Activated CD8-positive, alpha-beta memory T cell treated with anti-CD3 and anti-CD28 coated beads for 4 hours (primary cell): ENCODE measurements at places on chromosomes 4 and X.

DNA sequence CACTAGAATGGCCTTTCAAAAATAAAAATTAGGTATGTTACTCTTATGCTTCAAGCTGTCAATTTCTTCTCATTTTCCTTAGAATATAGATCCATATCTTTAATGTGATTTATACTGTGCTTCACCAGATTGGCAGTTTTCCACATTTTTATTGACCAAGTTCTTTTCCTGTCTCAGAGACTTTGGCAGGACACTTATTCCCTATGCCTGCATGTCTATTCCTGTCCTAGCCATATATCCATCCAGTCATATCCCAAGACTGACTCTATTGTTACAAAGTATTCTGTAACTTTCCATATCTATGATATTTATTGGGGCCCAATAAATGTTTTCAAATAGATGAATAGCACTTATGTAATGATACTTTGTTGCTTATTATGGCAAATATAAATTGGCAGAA lies 450.7 kb downstream of the GASK1B start:
- DNase-seq = no peak

DNA sequence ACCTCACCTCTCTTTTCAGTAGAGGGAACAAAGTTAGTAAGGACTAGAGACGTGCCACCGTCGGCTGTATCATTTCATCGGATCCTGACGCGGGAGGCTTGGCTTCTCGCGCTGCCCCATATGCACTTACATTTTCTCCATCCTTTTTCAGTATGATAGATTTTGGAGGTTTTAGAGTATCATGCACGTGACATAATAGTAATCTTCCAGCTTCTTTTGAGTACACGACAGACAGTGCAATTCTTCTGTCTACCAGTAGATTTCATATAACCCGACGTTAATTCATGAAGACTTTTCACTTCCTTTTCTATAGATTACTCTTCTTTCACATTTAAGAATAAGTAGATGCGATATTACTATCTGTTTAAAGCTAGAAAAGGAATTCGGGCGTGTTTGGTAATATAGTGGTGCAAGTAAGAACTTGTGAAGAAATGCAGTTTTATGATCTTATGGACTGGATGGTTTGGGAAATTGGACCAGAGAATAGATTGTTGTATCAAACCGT lies 1.0 kb downstream of the CDS1 start:
- no peak for DNase-seq

GRCh38 chr4:170591076-170591475 lies 501.3 kb upstream of the AADAT start:
- DNase-seq = no peak

DNA sequence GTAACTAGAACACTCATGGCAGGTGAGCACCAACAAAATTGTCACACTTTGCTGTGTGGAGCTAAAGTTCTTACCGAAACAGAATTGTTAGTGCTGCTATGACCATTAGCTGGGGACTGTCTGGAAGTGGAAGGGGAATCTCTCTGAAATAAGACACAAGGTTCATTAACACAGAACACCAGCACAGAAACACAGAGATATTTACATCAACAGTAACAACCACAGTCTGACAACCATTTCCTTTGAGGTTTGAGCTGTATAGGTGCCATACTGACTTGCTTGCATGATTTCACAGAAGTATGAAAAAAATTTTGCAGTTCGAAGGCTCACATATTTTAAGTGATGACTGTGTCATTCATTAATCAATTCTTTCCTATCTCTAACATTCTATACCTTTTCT lies 109.8 kb downstream of the NYX start:
- DNase-seq = no peak

- DNase-seq = no peak
These were observed 814 bp downstream of the SPON2 start for GRCh38 chr4:1171311-1172227.

DNA sequence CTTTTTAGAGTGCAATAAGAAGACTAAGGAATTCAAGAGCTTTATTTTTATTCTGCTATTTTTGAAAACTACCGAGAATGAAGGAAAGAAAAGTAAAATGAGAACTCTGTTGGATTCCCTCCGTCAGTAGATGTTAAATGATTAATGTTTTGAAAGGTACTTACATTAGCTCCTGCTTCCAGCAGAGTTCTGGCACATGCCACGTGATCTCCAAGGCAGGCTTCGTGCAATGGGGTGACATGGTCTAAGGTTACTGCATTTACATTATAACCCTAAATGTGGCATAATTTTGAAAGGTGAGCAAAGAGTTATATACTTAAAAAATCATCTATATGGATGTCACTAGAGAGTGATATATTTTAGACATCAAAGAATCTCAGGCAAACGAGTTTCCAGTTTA lies 26.8 kb upstream of the SPATA4 start:
- no peak for DNase-seq

GRCh38 chrX:104284507-104284906 lies 29.8 kb upstream of the ESX1 start:
- no peak for DNase-seq
